ENCODE measurements at places on chromosomes 5 and 9.

GRCh38 chr9:130058887-130059286 is 5.2 kb downstream of the GPR107 start:
- DNase-seq = no peak

DNA sequence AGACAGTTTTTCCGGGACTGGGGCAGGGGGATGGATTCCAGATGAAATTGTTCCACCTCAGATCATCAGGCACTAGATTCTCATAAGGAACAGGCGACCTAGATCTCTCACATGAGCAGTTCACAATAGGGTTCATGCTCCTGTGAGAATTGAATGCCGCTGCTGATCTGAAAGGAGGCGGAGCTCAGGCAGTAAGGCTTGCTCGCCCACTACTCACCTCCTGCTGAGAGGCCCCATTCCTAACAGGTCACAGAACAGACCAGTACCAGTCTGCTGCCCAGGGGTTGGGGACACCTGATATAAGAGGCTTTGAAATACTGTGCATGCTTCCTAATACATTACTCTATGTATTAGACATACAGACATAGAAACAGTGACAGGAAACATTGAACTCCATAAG is 41.1 kb downstream of the PTPRD start:
- DNase-seq = no peak

GRCh38 chr5:124572971-124573370 is 173.5 kb downstream of the ZNF608 start:
- no peak for DNase-seq

GRCh38 chr5:107699425-107699824 is 28.7 kb upstream of the EFNA5 start:
- DNase-seq = no peak

- no peak for DNase-seq
These were observed 211.2 kb downstream of the GOLPH3 start for GRCh38 chr5:31962871-31963307.

DNA sequence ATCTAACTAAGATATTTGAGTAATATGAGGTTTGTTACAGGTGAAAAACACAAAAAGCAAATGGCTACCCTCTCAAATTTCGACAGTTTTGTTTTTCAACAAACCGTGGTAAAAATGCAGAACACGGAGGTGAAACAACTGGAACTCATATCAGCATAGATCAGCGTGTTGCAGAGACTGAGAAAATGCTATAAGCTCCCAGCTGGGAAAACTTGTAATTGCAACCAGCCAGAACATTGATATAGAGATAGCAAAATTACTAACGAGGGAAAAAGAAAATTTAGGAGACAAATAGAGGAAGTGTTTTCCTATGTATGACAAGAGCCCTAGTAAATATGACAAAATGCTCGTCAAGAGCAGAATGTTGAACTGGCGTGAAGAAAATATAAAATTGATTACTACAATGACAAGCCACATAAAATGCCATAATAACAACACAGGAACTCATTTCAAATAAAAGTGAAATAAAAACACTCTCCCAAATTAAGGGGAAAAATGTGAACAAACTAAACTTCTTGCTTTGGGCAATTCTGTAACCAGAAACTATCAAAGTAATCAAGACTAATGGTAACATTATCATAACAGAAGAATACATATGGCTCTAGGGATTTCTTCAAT is 1989.8 kb downstream of the EFNA5 start:
- no peak for DNase-seq

- no peak for DNase-seq
These were observed 132.7 kb downstream of the UNC13B start for GRCh38 chr9:35294556-35294955.

DNA sequence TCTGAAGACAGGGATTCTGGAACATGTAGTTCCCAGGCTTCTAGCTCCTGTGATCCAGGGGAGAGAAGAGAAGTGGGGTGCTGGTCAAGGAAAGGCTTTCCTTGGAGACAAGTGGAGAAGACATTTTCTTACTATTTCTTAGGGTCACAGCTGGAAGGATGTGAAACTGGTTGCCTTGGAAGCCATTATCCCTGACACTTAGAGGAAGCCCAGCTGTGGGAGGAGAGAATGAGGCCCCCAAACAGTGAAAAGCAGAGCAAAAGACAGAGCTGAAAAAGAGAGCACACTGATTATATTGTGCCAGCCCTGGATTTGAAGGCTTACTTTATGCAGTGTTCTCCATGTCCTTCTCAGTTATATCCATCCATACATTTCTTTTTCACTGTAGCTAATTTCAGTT is 17.5 kb upstream of the SHB start:
- DNase-seq = no peak

DNA sequence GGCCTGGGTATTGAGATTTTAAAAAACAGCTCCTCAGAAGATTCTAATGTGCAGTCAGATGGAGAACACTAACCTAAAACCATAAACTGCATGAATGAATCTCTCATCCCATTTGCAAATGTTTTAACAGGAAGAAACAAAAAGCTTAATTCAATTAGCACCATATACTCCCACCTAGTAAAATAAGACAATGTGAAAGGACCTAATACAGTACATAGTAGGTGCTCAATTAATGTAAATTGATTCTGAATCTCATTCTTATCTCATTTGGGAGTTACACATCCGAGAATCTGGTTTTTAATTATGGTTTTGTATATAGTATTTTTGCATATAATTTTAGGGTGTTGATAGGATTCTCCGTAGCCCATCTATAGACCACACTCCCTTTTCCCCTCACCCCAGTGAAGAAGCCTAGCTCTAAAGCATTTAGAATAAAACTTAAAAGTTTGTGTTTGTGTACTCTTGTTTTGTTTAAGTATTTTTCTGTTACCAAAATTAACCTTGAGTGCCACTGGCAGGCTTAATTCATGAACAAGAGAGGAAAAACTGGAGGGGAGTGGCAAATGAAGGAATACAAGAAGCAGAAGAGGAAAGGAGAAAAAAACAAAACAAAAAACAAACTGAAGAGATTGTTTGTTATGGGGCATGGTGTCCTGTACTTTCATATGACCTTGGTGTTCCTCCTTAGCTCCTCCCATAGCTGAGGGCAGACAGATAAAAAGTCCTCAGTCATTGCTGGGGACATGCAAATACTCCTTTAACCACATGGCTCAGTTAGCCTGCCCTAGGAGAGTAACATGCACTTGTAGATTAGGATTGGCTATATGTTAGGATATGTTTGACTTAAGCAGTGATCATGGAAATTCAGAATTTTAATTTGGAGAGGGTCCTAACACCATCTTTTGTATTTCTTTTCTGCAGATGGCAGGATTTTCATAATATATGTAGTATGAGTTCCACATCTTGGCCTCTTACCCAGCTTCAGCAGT is 1.2 kb downstream of the RNF14 start:
- no peak for DNase-seq

DNA sequence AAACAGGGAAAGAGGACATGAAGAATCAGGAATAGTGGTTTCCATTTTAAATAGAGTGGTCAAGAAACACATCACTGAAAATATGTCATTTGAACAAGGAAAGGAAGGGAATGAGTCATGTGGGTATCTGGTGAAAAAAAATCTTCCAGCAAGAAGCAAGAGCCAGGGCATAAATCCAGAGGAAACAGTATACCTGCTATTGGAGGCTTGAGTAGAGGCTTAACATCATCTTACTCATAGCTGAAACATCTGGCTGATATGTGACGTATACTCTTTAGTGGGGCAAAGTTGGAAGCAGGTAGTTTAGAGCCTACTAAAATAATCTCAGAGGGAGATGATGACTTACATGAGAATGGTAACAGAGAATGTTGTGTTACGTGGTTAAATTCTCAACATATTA is 517.2 kb downstream of the CAAP1 start:
- no peak for DNase-seq

DNA sequence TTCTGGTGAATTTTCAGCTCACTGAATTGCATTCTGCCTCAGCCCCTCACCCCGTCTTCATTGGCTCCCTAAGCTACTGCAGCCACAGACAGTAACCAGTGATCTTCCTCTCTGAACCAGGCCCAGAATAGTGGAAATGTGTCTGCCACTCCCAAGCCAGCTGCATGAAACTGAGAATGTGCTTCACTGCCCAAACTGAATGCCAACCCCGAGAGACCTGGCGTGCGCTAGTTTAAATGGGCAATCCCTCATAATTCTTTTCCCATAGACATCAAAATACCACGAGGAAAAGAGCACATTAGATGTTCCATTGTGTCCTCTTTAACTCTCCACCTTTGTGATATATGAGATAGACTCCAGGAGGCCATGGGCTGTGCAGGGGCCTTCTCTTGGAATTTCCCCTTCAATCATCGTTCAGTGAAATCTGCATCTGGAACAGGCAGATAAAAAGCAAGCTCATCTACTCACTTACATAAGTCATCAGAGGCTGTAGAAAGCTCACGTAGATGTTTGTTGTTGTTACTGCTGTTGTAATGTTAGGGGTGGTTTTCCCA is 320.2 kb downstream of the NFIB start:
- no peak for DNase-seq

DNA sequence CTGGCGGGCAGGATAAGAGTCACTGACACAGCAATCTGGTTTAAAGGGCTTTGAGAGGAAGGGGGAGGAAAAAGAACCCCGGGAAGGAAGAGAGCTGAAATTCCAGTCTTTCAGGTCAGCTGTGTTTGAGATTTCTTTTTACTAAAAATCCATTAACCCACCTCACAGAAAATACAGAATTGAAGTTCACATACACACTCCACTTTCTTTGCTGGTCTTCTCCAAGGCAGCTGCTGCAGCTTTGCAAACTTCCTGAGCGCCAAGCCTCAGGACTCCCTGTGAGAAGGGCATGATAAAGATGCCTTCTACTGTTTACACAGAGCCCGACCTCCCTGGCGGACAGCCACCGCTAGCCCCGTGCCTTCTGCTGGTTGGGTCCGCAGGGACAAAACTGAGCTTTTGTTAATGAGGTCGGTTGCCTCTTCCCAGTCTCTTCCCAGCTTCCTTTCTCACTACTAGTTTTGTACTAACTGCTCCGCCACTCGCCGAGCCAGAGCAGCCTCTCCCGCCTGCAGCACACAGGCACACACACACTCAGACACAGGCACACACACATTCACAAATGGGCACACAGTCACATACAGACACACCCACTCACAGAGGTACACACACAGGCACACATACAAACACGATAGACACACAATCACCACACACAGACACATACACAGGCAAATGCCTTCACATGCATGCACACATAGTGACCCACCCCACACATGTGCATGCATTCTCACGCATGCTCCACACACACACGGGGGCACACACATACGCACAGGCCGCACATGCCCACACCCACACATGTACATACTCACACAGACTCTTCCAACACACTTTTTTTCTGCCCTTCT is at the start of gene FREM1:
Gene FREM1, minus strand, starts transcription at position 468 of the 845 bp plus-strand sequence. CDS start 41,451 bp downstream, outside the sequence.
- DNase-seq = no peak

DNA sequence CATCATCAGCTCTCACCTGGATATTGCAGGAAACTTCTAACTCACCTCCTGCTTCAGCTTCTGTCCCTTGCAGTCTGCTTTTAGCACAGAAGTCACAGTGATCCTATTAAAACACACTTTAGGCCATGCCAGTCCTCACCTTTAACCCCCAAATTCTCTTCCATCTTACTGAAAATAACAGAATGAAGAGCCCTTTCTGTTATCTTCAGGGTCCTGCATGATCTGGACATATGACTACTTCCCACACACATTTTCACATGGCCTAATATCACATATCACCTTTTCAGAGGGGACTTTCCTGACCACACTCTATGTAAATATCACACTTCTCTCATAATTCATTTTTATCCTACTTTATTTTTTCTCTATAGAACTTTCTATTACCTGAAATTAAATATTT is 550.6 kb upstream of the CLINT1 start:
- DNase-seq = no peak

- no peak for DNase-seq
These were observed 98.5 kb downstream of the ADAMTS12 start for GRCh38 chr5:33793276-33793675.

DNA sequence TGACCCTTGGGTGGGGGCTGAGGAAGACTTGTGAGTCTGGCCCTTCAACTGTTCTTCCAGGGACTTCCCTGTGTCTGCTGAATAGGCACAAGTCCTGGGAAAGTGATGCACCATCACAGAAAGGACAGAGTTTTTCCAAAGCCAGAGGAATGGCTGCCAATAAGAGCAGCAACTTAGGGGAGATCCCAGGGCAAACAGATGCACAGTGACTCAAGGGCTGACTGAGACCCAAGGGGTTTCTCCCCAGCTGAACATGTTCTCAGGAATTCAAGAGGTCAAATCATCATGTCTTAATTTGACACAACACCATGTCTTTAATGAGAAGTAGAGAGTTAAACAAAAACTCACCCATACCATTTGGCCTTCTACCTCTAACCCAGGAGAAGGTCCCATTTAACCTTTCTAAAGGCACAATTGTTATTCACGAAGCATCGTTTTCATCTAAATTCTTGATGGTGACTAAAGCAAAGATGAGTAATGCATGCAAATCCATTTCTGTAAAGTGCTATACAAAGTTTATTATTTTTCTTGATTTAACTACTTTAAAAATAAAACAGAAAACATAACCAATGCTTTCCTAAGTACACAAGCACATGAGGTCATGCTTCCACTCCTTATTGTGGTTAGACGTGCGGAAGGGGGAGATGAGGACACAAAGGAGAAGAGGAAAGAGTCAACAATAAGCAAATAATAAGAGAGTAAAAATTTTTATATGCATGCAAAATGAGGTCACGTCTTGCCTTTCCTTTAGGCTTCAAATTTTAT is 324.1 kb downstream of the PLK2 start:
- no peak for DNase-seq

DNA sequence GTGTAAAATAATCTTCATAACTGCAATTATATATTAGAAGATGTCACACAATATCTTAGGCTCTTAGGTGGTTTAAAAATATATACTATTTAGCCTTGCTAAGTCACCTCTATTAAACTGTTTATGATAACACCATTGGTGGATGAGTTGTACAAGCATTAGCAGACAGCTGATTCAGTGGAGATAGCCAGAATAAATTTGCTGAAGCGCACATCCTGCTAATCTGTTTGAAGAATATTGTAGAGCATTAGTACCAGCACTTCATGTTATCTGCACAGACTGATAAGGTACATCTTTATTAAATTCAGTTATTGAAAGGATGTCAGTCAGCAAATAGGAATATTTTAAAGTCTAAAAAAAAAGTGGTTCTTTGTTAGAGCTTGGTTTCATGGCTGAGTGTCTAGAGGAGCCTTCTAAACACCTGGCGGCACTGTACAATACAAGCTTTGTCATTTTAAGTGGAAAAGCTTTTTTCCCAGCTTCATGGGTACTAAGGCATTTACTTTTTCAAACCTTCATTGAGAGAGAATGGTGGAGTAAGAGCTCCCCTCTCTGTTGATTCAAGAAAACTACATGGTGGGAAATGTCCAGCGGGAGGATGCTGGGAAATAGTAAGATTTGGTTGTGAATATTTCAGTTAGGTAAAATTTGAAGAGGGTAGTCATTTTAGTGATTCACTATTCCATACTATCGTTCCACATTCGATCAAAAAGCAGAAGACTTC is 275.1 kb downstream of the SLF1 start:
- no peak for DNase-seq
